ENCODE measurements at places on chromosomes 12 and 14. TPM values are rescaled to one million over a fixed set of nuclear protein-coding genes. Genes with fewer than 3 reads are reported as not detected.

GRCh38 chr12:12195081-12195480 lies 71.8 kb downstream of the LRP6 start:
- DNase-seq, result no peak

DNA sequence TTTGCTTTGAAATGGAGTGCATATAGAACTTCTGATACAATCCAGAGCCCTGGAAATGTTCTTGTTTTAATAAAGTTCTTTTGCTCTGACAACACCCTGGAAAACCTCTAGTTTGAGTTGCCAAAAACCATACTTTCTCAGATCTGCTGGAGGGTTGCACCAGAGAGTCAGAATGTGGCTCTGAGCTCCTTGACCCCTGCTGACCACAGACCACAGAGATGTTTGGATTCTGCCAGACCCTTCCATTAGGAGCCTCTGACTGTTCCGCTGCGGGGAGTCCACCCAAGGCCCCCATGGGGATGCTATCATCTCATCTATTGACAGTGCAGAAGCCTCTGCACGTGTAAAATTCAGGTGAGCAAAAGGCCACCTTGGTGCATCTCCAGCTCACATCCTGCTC lies 332.6 kb downstream of the GLT1D1 start:
- DNase-seq, result no peak

DNA sequence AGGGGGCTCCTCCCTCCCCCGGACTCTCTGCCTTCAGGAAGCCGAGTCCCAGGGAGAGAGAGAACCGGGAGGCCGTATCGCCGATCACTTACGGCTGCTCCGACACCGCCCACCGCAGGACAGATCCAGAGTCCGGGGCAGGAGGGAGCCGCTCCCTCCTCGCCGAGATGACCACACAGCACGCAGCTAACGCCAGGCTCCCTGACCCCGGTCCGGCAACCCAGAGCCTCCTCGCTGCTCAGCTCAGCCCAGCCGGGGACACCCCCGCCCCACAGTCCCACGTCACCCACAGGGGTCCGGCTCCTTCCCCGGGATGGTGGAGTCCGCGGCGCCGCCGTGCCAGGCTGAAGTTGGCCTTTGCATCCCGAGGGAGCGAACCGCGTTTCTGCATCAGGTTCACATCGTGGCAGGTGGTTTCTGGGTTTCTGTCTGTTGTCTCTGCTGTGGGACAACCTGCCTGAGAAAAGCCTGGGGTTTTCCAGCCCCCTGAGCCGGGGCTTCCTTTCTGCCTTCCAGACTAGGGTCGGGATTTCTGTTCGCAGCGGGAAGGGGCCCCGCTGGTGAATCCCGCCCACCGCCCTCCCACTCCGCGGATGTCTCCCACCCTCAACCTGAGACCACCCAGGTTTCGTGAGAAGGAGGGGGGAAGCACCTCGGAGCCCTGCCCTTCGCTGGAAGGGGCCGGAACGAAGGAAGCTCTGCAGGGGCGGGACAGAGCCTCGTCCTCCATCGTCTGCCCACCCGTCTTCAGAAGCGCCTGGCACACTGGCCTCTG lies 61.2 kb downstream of the NOC4L start:
- DNase-seq, result no peak

DNA sequence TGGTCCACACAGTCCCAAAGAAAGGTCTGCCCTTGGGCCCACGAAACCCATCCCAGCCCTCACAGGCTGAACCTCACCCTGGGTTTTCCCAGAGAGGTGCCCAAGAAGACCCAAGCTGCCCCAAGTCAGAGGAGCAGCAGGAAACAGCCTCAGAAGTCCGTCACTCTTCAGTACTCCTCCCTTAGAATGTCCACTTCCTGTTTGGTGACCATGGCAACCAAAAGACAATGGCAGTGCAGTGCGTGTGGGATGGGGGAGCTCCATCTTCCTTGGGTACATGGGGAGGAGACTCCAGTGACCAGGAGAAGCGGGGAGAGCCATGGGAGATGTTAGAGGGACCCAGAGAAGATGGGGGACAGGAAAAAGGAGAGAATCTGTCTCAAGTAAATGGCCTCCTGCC lies 11.3 kb downstream of the SELPLG start:
- DNase-seq, result no peak

DNA sequence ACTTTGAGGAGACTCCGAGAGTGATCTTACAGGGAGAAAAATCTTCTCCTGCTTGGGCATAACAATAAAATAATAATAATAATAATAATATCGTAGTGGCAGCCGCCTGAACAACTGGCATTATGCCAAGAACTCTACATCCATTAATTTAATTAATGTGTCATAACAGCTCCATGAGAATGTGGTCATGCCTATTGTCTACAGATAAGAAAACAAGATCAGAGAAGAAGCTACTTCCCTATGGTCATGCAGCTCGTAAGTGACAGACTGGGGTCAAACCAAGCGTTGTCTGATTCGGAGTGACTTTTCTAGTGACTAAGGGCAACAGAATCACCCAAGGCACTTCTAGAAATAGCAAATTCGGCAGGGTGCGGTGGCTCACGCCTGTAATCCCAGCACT lies 11.7 kb downstream of the PROX2 start:
- DNase-seq, result no peak

DNA sequence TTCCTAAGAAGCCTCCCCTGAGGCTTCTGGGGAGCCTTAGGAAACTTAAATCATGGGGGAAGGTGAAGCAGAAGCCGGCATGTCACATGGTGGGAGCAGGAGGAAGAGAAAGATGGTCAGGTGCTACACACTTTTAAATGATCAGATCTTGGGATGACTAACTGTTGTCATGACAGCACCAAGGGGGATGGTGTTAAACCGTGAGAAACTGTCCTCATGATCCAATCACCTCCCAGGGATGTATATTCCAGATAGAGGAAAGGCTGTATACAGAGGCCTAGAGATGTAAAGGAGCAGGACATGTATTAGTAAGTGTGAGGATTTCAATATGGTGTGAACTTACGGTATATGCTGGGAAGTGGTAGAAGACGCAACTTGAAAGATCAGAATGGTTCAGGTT lies 121.1 kb downstream of the CAND1 start:
- DNase-seq, result no peak

The TAS2R42 gene
- 0.39 TPM for polyA plus RNA-seq

Data from hepatocyte (in vitro differentiated cells).